ENCODE measurements at places on chromosomes 6 and 20.

GRCh38 chr20:36604952-36605398 is 604 bp upstream of the RAB5IF start:
- H3K36me3 ChIP-seq: peaks cover 22% of the 10 kb centered on the region
- no peaks in the 10 kb centered on the region for H3K27me3 ChIP-seq
- peaks cover 23% of the 10 kb centered on the region for H3K4me1 ChIP-seq

DNA sequence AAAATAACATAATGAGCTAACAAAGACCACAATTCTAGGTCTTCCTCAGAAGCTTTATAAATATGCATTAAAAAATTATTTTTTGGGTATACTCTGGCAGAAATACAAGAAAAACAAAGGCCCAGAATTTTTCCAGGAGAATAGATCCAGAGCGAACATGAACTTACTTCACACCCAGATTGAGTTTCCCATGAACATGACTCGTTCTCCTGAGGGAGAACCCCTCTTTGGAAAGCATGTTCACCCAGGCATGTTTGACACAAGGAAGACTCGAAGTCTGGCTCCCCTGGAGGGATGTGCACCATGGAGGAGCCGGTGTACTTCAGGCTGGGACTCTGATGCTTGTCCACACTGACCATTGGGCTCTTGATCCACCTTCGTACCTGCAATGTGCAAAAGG is 56.1 kb downstream of the SGK1 start:
- no peak for DNase-seq
- H3K4me3 ChIP-seq: no peak overlapping the region
- no peak overlapping the region for H3K27ac ChIP-seq
- no peaks in the 10 kb centered on the region for H3K4me1 ChIP-seq

- no peak for DNase-seq
- H3K27ac ChIP-seq: peak overlapping the region; percentile 71
- H3K4me1 ChIP-seq: peaks cover 9% of the 10 kb centered on the region
- H3K27me3 ChIP-seq: no peaks in the 10 kb centered on the region
Observed at GRCh38 chr20:22403022-22403631, 181.2 kb downstream of the FOXA2 start.

DNA sequence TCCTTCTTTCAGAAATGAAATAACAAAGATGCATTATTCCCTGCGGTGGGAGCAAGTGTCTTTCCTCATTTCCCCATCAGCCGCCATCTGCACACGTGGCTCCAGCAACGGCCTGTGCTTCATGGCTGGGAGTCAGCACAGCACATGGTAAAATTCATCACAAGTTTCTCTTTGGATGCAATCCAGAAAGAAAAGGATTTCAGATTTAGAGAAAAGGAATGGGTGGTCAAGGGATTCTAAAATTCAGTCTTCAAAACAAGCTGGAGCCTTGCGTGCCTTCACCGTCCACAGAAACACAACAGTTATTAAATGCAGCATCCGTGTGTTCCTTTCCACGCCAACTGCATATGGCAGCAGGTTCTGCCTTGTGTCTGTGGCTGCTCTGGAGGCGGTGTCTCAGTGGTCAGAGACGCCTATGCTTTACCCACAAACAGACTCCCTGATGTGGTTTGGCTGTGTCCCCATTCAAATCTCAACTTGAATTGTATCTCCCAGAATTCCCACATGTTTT is 107.6 kb downstream of the THBS2 start:
- no peaks in the 10 kb centered on the region for H3K27me3 ChIP-seq
- H3K27ac ChIP-seq: no peak overlapping the region
- H3K4me1 ChIP-seq: no peaks in the 10 kb centered on the region
- no peaks in the 10 kb centered on the region for H3K36me3 ChIP-seq
- H3K4me3 ChIP-seq: no peak overlapping the region

GRCh38 chr6:16903470-16903869 is 142.2 kb upstream of the ATXN1 start:
- DNase-seq: no peak
- no peak overlapping the region for H3K4me3 ChIP-seq

GRCh38 chr6:15413466-15414234 is 167.8 kb downstream of the JARID2 start:
- no peaks in the 10 kb centered on the region for H3K36me3 ChIP-seq
- no peak overlapping the region for H3K4me3 ChIP-seq
- DNase-seq: no peak
- no peaks in the 10 kb centered on the region for H3K27me3 ChIP-seq

- no peak overlapping the region for H3K27ac ChIP-seq
- no peak for DNase-seq
- no peaks in the 10 kb centered on the region for H3K27me3 ChIP-seq
- no peaks in the 10 kb centered on the region for H3K36me3 ChIP-seq
- peaks cover 48% of the 10 kb centered on the region for H3K4me1 ChIP-seq
- H3K4me3 ChIP-seq: no peak overlapping the region
Observed at GRCh38 chr20:48789185-48789668, 38.6 kb downstream of the PREX1 start.

GRCh38 chr6:5761370-5761769 is 245.4 kb downstream of the NRN1 start:
- no peak for DNase-seq
- no peaks in the 10 kb centered on the region for H3K36me3 ChIP-seq
- H3K27me3 ChIP-seq: no peaks in the 10 kb centered on the region
- H3K4me1 ChIP-seq: no peaks in the 10 kb centered on the region
- H3K4me3 ChIP-seq: no peak overlapping the region

DNA sequence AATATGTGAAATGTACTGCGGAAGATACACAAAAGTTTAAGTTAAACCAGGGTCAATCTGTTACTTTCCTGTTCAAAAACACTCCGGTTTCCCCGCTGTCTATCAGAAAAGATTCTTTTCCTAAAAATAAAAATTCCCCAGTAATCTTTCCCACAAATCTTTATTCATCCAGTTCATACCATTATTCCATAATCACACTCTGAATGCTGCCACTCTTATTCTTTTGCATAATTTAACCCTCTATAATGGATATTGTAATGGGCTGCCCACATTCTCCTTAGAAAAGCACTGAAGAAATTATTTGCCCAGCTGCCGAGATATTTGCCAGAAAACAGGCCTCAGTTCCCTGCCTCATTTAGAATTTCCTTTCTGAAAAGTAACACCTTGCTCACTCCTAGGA is 68.6 kb downstream of the EPHA7 start:
- DNase-seq: no peak
- no peaks in the 10 kb centered on the region for H3K36me3 ChIP-seq
- H3K4me1 ChIP-seq: no peaks in the 10 kb centered on the region
- H3K27me3 ChIP-seq: no peaks in the 10 kb centered on the region
- H3K27ac ChIP-seq: no peak overlapping the region

DNA sequence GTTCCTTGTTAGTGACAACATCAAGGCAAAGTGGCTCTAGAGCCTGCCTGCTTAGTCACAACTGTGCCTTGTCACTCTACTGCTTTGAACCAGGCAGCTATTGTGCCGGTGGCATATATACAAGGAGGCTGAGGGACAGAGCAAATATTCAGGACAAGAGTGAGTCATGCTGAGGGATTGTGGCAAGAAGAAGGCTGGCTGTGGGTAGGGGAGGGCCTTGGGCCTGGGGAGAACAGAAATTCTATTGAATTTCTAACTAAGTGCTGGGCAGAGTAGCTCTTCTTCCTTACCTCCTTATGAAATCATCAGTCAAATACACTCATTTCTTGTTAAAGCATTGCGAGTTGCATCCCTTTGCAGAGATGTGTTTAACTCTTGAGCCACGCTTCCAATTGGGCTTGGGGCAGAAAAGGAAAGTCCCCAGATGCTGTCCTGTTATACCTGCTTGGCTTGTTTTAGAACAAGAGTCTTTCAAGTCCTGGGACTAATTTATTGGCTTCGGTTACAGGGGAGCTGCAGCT is 59.7 kb downstream of the PFDN4 start:
- no peaks in the 10 kb centered on the region for H3K27me3 ChIP-seq
- H3K4me3 ChIP-seq: no peak overlapping the region
- no peak overlapping the region for H3K27ac ChIP-seq
- H3K36me3 ChIP-seq: no peaks in the 10 kb centered on the region
- no peaks in the 10 kb centered on the region for H3K4me1 ChIP-seq

DNA sequence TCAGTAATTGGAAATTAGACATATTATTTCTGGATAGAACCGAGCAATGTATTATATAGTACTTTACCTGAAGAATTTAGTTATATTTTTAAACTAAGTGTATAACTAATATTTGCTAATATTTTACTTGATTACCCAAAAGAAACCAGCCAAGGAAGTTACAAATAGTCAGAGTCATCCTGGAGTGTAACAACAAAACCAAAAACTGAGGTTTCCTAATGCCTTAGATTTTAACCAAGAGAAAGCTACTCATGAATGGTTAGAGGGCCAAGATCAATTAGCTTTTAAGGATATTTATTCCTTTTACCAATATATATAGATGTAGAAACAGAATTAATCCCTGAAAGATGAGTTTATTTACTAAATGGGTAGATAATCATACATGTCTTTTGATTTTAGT is 26.0 kb downstream of the TAB2 start:
- no peak overlapping the region for H3K4me3 ChIP-seq
- H3K4me1 ChIP-seq: peaks cover 15% of the 10 kb centered on the region
- no peak for DNase-seq
- H3K27ac ChIP-seq: no peak overlapping the region

DNA sequence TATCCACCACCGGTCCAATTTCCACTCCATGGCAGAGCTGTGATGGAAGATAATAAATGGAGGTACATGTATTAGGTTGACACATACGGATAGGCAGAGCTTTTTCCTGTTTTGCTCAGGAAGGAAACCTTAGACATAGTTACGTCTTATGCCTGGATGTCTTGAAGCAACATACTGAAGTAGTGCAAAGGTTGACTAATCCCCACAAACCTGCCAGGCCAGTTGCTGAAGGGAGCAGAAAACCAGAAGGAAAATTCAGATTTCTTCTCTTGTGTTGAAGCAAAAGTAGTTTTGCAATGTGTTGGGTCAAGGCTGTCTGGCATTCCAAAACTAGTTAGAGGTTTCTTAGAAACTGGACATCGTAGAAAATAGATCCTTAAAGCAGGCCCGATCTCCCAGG is 68.7 kb downstream of the PHACTR1 start:
- H3K4me1 ChIP-seq: no peaks in the 10 kb centered on the region
- H3K4me3 ChIP-seq: no peak overlapping the region
- H3K27ac ChIP-seq: no peak overlapping the region
- DNase-seq: no peak
- no peaks in the 10 kb centered on the region for H3K27me3 ChIP-seq
- no peaks in the 10 kb centered on the region for H3K36me3 ChIP-seq

DNA sequence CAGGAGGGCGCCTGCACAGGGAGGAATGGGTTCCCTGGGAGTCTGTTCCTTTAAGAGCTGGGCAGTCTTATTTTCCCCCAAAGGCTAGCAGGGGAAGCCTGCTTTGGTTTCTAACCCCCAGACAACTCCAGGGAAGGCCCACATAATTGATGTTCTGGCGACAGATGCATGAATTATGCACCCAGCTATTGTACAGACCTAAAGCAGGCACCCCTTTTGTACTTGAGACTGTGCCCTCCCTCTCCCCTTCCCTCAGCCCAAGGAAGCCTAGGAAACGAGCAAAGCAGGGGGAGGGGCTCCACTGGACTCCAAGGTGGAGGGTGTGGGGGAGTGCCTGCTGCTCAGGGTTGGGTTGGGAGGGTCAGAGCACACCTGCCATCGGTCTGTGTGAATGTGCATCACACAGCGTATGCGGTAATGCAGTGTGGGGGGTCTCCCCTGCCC is 102.1 kb downstream of the KCNB1 start:
- DNase-seq: no peak
- no peak overlapping the region for H3K4me3 ChIP-seq
- H3K27ac ChIP-seq: no peak overlapping the region
- no peaks in the 10 kb centered on the region for H3K36me3 ChIP-seq

- no peak overlapping the region for H3K27ac ChIP-seq
- no peak overlapping the region for H3K4me3 ChIP-seq
- H3K36me3 ChIP-seq: no peaks in the 10 kb centered on the region
- H3K27me3 ChIP-seq: no peaks in the 10 kb centered on the region
Observed at GRCh38 chr6:151109361-151109760, 130.4 kb upstream of the AKAP12 start.

DNA sequence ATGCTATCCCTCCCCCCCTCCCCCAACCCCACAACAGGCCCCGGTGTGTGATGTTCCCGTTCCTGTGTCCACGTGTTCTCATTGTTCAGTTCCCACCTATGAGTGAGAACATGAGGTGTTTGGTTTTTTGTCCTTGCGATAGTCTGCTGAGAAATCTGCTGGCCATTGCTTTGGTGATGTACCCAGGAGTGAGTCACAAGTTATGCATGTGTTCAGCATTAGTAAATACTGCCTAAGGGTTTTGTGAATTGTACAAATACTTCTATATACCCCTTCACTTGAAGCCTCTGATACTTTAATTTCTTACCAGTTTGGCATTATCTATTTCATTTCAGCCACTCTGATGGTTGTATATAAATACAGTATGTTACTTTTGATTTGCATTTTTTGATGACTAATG is 711.3 kb upstream of the GJE1 start:
- no peaks in the 10 kb centered on the region for H3K27me3 ChIP-seq
- no peaks in the 10 kb centered on the region for H3K4me1 ChIP-seq
- H3K27ac ChIP-seq: no peak overlapping the region
- no peaks in the 10 kb centered on the region for H3K36me3 ChIP-seq
- no peak for DNase-seq
- no peak overlapping the region for H3K4me3 ChIP-seq

GRCh38 chr20:64038224-64038564 is 2.2 kb downstream of the C20orf204 start:
- no peak for DNase-seq
- H3K27me3 ChIP-seq: peaks cover 46% of the 10 kb centered on the region
- peaks cover 40% of the 10 kb centered on the region for H3K4me1 ChIP-seq

- H3K4me3 ChIP-seq: no peak overlapping the region
- peak; percentile 22 for DNase-seq
- no peak overlapping the region for H3K27ac ChIP-seq
Observed at GRCh38 chr20:35821807-35822242, 50.0 kb downstream of the PHF20 start.

- peaks cover 17% of the 10 kb centered on the region for H3K4me1 ChIP-seq
- H3K36me3 ChIP-seq: no peaks in the 10 kb centered on the region
- peak; percentile 37 for DNase-seq
Observed at GRCh38 chr6:158043586-158044524, 62.2 kb downstream of the SYNJ2 start.

DNA sequence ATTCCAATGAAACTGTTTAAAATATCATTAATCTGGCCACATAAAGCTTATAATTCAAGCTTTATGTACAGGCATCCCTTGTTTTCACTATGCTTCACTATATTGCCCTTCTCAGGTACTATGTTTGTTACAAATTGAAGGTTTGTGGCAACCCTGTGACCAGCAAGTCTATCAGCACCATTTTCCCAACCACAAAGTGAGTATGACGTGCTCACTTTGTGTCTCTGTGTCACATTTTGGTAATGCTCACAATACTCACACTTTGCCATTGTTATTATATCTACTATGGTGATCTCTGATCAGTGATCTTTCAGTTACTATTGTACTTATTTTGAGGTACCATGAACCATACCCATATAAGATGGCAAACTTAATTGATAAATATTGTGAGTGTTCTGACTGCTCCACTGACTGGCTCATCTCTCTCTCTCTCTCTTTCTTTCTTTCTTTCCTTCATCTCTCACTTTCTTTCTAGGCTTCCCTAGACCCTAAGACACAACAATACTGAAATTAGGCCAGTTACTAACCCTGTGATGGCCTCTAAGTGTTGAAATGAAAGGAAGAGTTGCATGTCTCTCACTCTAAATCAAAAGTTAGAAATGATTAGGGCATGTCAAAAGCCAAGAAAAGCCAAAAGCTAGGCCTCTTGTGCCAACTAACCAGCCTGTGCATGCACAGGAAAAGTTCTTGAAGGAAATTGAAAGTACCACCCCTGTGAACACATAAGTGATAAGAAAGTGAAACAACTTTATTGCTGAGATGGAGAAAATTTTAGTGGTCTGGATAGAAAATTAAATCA is 227.9 kb downstream of the BCAS1 start:
- H3K4me1 ChIP-seq: no peaks in the 10 kb centered on the region
- H3K27me3 ChIP-seq: no peaks in the 10 kb centered on the region
- H3K27ac ChIP-seq: no peak overlapping the region
- DNase-seq: no peak
